Right forelimb (tissue), 1 donor: ENCODE measurements at places on chromosomes 5 and 9.

- no peak for DNase-seq
Observed at GRCh38 chr9:100160021-100160420, 61.0 kb downstream of the INVS start.

DNA sequence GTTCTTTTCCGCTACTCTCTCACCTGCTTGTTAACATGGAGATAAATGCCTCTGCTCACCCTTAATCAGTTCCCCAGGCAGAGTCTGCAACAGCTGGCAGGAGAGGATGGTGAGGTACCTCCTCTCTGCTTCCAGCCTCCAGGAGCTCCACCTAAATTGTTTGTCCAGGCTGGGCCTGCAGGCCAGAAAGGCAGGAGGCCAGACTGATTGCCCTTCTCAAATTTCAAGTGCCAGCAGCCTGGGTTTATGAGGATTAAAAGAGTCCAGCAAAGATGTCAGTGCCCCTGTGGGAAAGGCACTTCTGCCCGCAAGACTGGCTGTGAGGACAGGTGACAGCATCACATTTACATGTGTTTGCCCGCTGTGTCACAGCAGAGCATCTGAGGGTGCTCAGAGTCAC lies 19.8 kb downstream of the CORO2A start:
- DNase-seq, result no peak

GRCh38 chr5:81904861-81905260 lies 67.0 kb upstream of the ATG10 start:
- DNase-seq, result no peak

DNA sequence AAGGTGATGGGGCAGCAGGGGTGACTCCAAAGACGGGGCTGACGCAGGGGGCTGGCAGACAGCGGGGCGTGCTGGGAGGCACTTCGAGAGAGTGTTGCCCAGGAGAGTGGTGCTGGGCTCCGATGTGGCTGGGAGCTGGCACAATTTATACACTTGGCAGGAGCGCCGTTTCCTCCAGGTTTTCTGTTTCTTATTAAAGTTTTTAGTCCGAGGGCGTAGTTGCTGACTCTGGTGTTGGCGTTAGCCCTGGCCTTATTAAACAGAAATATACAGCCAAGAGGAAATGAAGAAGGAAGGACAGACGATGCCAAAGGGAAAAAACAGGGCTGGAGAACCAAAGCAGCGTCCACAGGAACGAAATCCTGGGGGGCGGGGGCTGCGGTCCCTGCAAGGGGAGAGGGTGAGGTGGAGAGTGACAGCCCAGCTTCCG lies 139.6 kb upstream of the PHYKPL start:
- DNase-seq, result peak; percentile 79

GRCh38 chr9:124551472-124552272 lies 44.5 kb upstream of the NR5A1 start:
- peak; percentile 54 for DNase-seq
